Skeletal muscle tissue (tissue), 5 donors: ENCODE measurements at places on chromosomes 3 and 15. TPM values are rescaled to one million over a fixed set of nuclear protein-coding genes. Genes with fewer than 3 reads are reported as not detected.

Gene TUSC2
- 7.8 TPM for total RNA-seq

Gene SLC6A1
- 2.6 TPM for total RNA-seq

Gene FETUB
- not detected for total RNA-seq

Gene PLA2G4D
- not detected for total RNA-seq

Gene SNX33
- 8.4 TPM for total RNA-seq

Gene SACM1L
- 24.0 TPM for total RNA-seq

Gene SCAMP5
- 1.6 TPM for total RNA-seq

Gene CYP1A2
- total RNA-seq = not detected

Gene FBXO40
- 4.2 TPM for total RNA-seq

Gene PTPRG
- 48.5 TPM for total RNA-seq

Gene ATP10A
- total RNA-seq = 7.8 TPM

Gene GABRB3
- 0.52 TPM for total RNA-seq

Gene SLC51B
- total RNA-seq = 0.52 TPM

Gene PLSCR5
- total RNA-seq = not detected

Gene TRMT10C
- 30.3 TPM for total RNA-seq

Gene MKRN3
- total RNA-seq = 1.6 TPM

Gene SERP1
- 49.1 TPM for total RNA-seq

Gene C3orf22
- under 0.01 TPM for total RNA-seq

Gene TIGIT
- not detected for total RNA-seq

Gene ACOX2
- total RNA-seq = 14.6 TPM

Gene AHSG
- total RNA-seq = 0.52 TPM

Gene SENP8
- 2.1 TPM for total RNA-seq

Gene CLDN18
- under 0.01 TPM for total RNA-seq

Gene NPAP1
- not detected for total RNA-seq

Gene AMIGO3
- under 0.01 TPM for total RNA-seq

Gene GRAMD1C
- 1.6 TPM for total RNA-seq

Gene LHFPL4
- total RNA-seq = not detected

Gene RAB5A
- 38.6 TPM for total RNA-seq

Gene CCR8
- total RNA-seq = not detected

Gene GOLGA8G
- not detected for total RNA-seq

Gene CX3CR1
- total RNA-seq = 3.1 TPM

Gene WNT7A
- not detected for total RNA-seq

Gene ACAD11
- 24.5 TPM for total RNA-seq

Gene SLCO2A1
- total RNA-seq = 0.52 TPM

Gene ABHD17C
- total RNA-seq = 3.7 TPM

Gene IQCH
- total RNA-seq = 3.1 TPM

Gene COX17
- total RNA-seq = 24.5 TPM

Gene ERICH6
- not detected for total RNA-seq

Gene SLC22A13
- not detected for total RNA-seq

Gene MAP1A
- total RNA-seq = 19.3 TPM

Gene GCHFR
- total RNA-seq = 1.6 TPM

Gene GUCA1C
- not detected for total RNA-seq

Gene CSPG5
- total RNA-seq = 1.0 TPM

Gene NR1I2
- under 0.01 TPM for total RNA-seq

Gene TAGLN3
- total RNA-seq = 0.52 TPM

Gene TMEM44
- 14.1 TPM for total RNA-seq

Gene GOLIM4
- 23.5 TPM for total RNA-seq

Gene SPSB4
- 12.0 TPM for total RNA-seq
